ENCODE measurements at places on chromosomes 1 and 21.

DNA sequence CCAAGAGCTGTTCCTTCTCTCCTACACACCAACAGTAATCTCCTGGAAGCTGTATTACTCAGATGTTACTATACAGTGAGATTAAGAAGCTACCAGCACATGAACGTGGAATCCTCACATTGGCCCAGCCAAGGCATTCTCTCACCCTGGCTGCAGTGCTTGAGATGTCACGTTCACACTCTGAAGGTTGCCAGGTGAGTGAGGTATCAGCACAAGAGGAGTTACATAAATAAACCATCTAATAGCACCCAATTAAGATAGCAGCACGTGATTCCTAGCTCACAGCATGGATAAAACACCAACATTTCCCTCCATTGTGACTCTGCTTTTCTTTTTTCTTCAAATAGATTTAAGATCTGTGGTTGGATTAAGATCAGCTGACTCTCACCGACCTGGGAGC is 182.8 kb downstream of the PLPP3 start:
- DNase-seq = no peak

DNA sequence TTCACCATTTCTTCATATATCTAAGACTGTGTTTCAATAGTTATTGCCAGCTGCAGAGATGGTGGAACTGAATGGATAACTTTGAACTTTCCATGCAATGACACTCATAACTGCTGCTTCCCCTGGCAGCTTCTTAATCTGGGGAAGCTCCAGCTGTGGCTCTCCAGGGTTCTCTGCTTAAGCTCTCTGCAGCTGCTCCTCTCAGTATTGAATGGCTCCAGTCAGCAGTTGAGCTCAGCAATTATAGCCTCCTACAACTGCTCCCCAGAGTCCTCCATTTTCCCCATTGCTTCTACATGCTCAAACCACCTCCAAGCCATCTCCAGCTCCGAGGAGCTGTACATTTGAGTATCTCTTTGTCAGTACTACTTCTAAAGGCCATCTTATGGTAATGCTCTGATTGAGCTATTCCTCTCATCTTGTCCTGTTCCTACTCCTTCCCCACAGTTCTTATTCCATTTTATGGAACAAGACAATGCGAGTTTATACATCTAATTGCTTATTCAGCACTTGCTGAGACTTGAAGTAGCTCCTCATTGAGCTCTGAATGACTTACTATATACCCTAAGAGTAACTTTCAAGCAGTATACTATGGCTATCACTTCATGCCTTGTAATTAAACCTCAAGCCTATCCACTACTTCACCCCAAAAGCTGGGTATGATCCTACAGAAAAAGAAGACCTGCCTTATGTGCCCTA is 362.4 kb downstream of the NEGR1 start:
- peak; percentile 15 for DNase-seq

DNA sequence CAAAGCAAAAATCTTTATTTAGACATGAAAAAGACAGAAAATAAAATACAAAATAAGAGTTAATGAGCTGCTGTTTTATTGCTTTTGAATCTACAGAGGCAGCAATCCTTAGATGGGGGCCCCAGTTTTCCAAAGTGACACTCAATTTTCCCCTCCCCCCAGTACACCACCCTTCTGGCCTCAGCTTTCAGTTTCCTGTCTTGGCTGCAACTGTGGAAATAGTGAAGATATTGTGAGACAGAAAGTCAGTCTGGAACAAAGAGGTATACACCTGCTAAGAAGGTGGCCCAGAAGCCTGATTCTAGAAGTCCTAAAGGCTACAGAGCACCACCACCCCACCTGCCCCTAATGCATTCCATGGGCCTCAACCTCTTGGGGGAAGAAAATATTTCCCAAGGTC is 1.1 kb upstream of the MTMR11 start:
- DNase-seq = no peak

DNA sequence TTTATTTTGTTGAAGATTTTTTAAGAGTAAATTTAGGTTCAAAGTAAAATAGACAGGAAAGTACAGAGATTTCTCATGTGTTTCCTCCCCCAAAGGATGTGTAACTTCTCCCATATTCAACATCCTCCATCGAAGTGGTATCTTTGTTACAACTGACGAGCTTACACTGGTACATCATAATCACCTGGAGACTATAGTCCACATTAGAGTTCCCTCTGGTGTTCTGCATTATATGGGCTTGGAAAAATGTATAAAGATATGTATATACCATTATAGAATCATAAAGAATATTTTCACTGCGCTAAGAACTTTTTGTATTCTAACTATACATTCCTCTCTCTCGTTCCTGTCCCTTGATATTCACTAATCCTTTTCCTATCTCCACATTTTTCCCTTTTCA is 203.7 kb downstream of the AMY1C start:
- DNase-seq = no peak

GRCh38 chr1:186636786-186637185 is 43.4 kb downstream of the PTGS2 start:
- DNase-seq = no peak

- peak; percentile 89 for DNase-seq
Measured at GRCh38 chr1:50978852-50979781, 9.1 kb downstream of the CDKN2C start.

DNA sequence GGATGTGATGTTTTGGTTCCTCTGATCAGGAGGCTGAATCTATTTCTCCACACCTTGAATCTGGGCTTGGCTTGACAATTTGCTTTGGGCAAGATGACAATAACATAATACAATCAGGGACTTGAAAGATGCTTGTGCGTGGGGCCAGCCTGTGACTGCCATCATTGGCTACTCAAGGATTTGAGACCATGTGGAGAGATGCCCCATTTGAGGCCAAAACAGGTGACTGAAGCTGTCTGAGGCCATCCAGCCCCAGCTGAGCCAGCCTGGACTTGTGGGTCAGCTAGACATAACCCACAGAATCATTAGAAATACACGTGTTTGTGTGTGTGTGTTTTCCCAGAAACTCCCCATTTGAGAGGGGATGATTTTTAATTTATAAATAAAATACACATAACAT is 421.5 kb downstream of the PTPRU start:
- DNase-seq = no peak

GRCh38 chr1:69657971-69658370 is 90.2 kb downstream of the LRRC7 start:
- no peak for DNase-seq

DNA sequence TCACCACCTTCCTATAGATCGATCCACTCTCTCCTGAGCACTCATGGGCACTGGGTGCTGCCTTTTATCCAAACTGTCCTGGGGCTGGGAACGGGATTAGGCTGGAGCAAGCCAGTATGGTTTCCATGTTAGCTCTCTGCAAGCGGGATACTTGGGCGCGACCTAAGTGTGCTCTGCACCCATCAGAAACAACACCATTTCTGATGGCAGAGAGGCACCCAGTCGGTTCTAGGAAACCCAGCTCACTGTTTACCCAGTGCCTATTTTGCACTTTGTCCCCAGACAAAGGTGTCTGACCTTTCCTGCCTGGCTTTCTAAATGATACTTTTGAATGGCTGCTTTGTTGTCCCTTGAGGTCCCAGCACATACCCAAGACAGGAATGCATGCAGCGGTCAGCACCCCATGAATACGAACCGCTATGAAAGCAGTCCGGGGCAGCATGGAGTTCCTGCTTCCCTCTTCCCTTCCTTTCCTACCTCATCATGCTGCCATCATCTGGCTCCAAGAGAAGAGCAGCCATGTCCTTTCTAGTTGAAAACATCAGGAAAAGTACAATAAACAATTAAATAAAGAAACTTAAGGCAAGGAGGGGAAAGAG is 83.9 kb downstream of the TRABD2B start:
- no peak for DNase-seq

GRCh38 chr1:172970186-172970585 is 80.6 kb downstream of the TNFSF18 start:
- DNase-seq = no peak

- no peak for DNase-seq
Measured at GRCh38 chr1:34806396-34806795, 13.6 kb downstream of the GJA4 start.

DNA sequence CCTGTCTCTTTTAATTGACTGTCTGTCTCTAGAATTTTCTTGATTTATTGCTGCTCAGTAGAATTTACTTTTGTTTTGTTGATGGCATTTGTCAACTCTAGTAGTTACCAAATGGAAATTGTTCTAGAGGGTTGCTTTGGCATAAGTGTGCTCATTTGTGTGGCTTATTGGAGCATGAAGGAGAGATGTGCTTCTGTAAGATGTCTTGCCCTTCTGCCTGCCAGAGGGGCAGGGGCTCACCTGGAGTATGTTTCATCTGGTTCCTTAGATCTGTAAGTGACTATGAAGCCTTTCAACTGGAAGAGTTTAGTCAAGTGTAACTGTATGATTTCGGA is 345.5 kb downstream of the DISC1 start:
- no peak for DNase-seq

DNA sequence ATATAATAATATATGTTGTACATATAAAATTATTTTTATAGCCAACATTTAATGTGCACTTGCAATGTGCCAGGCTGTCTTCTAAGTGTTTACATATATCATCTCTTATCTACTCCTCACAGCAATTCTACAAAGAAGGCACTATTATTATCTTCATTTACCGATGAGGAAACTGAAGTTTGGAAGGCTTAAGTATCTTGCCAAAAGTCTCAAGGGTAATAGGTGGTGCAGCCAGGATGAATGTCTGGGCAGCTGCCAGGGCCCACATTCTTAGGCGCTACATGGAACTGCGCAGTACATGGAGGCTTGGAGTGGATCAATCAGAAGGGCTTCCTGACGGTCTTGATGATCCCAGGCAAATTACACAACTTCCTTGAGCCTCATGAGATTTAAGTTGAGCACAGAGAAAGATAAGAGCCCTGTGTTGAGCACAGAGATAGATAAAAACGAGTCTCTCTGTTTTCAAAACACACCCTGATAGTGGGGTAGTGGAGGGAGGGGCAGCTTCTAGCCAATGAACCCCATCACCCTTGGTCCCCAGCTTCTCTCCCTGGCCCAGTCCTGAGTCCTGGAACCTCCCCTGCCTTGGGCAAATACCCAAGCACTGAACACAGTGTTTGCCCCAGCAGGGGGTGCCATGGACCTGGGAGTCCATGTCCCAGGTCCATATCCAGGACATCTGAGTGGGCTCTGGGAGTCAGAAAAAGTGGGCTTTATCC is 9.2 kb downstream of the POU3F1 start:
- DNase-seq = no peak

Data from NCI-H1417 (cell line).